ENCODE measurements at places on chromosomes 12 and 14. TPM values are rescaled to one million over a fixed set of nuclear protein-coding genes. Genes with fewer than 3 reads are reported as not detected.
A peak's percentile ranks its signal among the peaks of the same experiment; 100 is the strongest.

Gene KRT3
- not detected for polyA plus RNA-seq

DNA sequence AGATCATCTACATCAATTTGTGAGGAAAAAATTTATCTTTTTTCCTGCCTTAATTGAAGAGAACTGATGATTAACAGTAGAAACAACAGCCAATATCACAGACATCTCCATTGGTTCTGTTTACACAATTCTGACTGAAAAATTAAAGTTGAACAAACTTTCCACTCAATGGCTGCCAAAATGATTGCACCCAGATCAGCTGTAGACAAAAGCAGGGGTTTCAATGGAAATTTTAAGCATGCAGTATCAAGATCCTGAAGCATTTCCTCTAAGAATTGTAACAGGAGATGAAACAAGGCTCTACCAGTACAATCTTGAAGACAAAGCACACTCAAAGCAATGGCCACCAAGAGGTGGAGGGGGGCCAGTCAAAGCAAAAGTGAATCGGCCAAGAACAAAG, 231.6 kb upstream of the KRR1 start:
- no peak for DNase-seq

GRCh38 chr12:30969606-30970395, 43.3 kb downstream of the TSPAN11 start:
- DNase-seq = no peak

Gene TAS2R30
- polyA plus RNA-seq = 0.26 TPM

Gene AQP2
- not detected for polyA plus RNA-seq

DNA sequence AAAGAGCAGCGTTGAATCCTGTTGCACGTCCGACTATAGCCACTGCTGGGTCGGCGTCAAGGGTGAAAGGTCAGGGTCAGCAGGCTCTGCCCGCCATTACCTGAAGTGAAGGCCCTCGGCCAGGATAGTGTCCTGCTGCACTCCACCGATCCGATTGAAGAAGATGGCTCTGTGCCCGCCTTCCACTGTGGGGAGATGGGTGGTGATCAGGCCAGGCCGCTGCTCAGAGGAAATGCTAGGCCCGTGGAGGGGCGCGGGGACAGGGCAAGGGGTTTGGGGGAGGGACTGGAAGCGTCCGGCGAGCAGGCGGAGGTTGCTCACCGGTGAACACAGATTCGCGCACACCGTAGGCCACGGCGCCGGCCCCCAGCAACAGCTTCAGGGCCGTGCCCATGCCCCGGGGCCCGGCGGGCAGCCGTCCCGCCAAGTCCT, 352 bp downstream of the PHB2 start:
- DNase-seq = no peak

GRCh38 chr12:55008944-55009585, 10.7 kb upstream of the NEUROD4 start:
- DNase-seq = no peak

Gene CLEC4C
- not detected for polyA plus RNA-seq

DNA sequence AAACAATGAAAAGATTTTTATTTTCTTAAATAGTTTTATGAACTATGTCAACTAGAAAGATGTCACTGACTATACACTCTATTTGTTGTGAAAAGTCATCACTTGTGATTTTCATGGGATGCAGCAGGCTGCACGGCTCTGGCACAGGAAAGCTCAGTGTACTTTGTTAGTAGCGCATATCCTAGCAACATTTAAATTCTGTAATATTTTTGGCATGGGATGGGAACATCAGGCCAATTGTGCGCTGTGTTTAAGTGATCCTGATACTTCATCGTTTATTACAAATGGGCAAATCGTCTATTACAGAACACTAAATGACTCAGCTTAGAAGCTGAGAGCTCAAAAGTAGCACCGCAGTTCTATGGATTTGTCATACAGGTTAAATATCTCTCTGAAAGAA, 60.7 kb upstream of the SAV1 start:
- no peak for DNase-seq

GRCh38 chr14:23433457-23433856, 2.0 kb downstream of the MYH7 start:
- no peak for DNase-seq

Gene AQP6
- not detected for polyA plus RNA-seq

DNA sequence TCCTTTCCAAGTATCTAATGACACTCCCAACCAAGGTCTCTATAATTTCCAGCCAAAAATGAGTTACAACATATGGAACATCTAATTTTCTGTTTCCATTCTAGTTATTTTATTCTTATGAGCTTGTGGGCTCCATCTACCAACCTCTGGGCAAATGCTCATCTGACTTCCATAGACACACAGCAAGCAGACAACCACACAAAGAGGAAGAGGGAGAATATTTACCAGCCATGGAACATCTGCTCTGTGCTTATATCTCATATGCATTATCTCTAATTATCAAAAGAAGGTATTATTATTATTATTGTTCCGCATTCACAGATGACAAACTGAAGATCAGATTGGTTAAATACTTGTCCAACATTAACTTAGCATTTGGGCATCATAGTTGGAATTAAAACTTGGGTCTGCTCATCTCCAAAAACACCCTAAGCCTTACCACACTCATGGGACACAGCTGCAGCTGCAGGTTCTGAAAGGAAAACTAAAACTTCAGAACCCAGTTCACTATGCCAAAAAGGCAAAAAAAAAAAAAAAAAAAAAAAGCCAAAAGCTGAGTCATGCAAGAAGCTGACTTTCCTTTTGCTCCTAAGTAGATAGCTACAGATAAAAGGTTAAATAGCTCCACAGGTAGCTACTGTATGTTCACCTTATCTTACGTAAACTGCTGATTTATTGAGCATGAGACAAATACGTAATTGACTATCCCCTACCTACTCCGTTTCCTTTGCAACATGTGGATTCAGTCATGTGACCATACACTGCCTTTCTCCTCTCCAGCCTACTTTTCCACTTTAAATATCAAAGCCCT, 23.6 kb upstream of the TCL1B start:
- DNase-seq = no peak

DNA sequence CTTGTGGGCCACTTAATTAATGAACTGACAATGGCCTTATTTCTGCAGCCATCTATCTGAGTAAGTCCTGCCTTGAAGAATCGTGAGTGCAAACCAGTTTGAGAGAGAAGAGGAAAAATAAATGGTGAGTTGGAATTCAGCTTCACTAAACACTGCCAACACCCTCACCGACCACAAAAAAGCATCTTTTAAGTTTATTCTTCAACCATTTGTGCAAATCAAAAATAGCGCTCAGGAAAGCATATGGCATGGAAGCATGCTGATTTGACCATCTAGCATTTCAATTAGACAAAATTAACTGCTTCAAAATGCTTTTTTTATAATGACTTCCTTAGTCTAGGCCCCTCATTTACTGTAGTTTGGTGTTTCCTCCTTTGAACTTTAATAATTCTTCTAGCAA, 294.0 kb downstream of the PPFIA2 start:
- no peak for DNase-seq

Gene BHLHE41
- 0.03 TPM for polyA plus RNA-seq

DNA sequence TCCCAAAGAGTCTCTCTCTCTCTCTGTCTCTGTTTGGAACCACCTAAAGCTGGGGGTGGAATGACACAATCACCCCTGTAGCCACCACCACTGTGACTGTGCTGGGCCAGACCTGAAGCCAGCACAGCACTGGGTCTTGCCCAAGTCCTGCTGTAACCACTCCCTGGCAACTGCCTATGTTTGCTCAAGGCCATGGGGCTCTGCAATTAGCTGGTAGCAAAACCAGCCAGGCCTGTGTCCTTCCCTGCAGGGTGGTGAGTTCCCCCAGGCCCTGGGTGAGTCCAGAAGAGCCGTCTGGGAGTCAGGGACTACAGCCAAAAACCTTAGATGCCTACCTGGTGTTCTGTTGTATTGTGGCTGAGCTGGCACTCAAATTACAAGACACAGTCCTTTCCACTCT, 50.8 kb downstream of the DGLUCY start:
- no peak for DNase-seq

DNA sequence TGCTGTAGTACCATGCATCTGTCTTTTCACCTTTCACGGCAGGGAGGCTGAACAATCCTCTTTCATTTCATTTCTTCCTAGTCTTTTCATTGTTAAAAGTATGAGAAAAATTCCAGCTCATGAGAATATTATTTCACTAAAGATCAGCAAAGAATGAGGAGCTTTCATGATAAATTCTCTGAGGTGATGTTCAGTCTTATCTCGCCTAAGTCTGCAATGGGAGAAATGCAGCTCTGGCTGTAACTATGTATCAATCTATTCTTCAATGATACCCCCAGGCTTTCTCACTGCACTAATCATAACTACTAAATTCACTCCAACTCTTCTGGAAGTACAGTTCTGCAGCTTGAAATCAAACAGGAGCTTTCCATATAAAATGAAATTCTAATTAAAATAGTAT, 15.7 kb downstream of the FOXG1 start:
- no peak for DNase-seq

GRCh38 chr14:84042992-84043391, 1487.0 kb upstream of the FLRT2 start:
- DNase-seq = no peak

Gene FOXG1
- polyA plus RNA-seq = not detected

DNA sequence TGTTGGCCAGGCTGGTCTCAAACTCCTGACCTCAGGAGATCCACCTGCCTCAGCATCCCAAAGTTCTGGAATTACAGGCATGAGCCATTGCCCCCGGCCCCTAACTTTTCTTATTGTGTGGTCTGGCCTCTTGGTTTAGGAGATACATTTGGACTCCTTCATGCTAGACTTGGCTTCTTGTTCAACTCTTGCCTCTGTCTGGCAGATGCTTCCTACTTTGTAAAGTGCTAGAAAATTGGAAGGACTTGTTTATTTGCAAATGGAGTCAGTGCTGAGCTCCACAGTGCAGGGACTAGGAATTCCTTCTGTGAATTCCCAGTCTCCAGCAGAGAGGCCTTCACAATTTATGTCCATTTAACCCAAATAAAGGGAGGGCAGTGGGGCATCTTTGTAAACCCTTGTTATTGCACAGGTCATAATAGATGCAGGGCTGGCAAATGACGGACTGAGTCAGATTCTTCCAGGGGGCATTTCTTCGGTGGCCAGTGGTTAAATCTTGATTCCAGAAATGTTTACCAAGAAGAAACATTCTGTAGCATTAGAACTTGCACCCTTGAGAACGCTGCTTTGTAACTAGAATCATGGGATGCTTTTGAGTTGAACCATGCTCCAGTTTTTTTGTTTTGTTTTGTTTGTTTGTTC, 73.8 kb upstream of the TBX3 start:
- DNase-seq = no peak

Gene UNC79
- not detected for polyA plus RNA-seq

- no peak for DNase-seq
Measured at GRCh38 chr12:91889059-91889458, 256.6 kb downstream of the BTG1 start.

Gene TBC1D30
- 4.9 TPM for polyA plus RNA-seq

Gene ACOT6
- not detected for polyA plus RNA-seq

- DNase-seq = no peak
Measured at GRCh38 chr14:104392396-104393198, 187.0 kb upstream of the C14orf180 start.

- DNase-seq = peak; percentile 97
Measured at GRCh38 chr14:55398679-55399078, 13.0 kb downstream of the ATG14 start.

DNA sequence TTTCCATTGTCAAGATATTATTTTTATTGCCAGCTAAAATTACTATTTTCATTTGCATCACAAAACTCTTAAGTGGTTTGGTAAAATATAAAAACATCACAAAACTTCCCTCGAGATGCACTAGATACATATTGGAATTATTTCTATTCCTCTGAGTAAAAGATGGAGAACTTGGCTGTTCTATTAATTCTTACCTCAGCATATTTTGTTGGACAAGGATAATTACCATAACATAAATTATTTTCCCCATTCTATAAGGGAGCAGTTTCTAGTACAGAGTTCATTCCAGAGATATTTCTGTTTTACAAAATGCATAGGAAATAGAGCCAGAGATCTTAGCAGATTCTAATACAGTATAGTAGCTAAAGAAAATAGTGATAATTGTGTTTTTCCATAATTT, 42.6 kb upstream of the PTHLH start:
- no peak for DNase-seq

GRCh38 chr14:38808734-38809455, 294.1 kb downstream of the SEC23A start:
- no peak for DNase-seq

DNA sequence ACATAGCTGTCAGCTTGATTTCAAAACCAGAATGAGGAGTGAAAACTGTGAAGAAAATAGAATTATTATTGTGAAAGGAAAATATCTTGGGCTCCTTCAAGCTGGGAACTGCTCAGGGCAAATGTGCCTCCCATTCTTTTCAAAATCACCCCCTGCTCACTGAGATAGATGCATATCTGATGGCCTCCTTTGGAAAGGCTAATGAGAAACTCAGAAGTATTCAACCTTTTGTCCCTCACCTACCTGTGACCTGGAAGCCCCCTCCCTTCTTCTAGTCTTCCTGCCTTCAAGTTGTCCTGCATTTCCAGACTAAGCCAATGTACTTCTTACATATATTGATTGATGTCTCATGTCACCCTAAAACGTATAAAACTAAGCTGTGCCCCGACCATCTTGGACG, 81.1 kb upstream of the C14orf132 start:
- no peak for DNase-seq

DNA sequence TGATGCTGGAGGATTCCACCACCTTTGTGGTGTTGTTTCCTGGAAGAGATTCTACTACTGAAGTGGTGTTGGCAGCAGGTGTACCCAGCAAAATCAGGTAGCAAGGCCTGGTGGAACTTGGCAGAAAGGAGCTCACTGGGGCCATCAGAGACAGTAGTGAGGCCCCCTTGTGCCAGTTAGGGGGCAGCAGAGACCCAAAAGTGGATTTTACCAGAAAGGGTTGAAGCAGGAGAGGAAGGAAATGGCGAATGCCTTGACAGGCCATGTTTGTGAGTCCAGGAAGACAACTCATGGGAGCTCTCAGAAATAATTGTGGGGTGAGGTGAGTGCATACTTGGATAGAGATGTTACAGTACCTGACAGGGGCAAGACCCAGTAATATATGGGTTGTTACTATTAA, 137.7 kb upstream of the FGD4 start:
- DNase-seq = no peak

Measured in endothelial cell of umbilical vein (primary cell).